ENCODE measurements at places on chromosomes 6 and 20.
A peak's percentile ranks its signal among the peaks of the same experiment; 100 is the strongest.

- no peak for DNase-seq
Measured at GRCh38 chr20:18879262-18879661, 65.7 kb downstream of the SCP2D1 start.

DNA sequence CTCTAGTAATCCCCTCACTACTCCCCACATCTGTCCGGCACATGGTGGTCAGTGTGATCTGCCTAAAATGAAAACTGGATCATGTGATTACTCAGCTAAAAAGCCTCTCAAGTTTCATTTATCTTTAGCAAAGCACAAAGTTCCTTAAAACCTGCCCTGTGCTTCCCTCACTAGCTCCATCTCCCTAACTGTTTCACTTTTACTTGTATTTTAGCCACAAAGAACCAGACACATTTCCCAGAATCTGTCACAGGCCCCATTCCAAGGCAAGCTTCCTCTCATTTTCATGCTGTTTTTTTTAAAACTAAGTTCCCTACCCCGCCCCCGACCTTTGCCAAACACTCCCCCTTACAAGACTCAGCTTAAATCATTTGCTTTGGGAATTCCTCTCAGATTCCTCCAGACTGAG is 8.9 kb upstream of the IGF2R start:
- peak; percentile 72 for DNase-seq

GRCh38 chr6:37173493-37174195 is 3.7 kb downstream of the PIM1 start:
- DNase-seq = peak; percentile 39

DNA sequence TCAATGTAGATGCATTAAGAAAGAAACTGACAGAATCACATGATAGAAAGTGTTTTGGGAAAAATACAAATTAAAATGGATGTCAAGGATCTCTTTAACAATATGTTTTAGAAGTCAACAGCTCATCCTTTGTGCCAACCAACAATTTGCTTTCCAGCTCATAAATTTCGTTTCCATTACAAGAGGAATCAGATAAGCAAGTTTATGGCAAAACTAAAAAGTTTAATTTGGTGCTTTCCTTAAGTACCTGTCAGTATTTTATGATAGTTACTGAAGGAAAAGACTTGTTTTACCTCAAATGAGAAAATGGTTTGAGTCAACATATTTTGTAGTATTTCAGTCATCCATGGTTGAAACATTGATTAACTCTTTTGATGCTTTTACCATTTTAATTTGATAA is 130.0 kb downstream of the CDKAL1 start:
- DNase-seq = no peak

DNA sequence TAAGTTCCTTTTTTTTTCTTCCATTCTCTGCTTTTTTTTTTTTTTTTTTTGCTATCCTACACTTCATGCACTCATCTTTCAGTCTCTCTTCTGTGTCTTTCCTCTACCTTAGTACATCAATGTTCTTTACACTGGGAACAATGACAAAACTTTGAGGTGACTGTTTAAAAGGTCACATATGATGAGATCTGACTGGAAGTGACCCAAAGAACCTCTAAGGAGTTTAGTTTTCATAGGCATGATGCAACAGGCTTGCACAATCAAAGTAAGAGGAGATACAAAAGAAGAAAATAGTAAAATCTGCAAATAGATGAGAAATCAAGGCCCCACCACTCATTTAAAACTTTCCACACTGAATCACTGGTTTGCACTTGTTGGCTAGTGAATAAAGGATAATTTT is 840.8 kb downstream of the TBC1D32 start:
- DNase-seq = no peak

DNA sequence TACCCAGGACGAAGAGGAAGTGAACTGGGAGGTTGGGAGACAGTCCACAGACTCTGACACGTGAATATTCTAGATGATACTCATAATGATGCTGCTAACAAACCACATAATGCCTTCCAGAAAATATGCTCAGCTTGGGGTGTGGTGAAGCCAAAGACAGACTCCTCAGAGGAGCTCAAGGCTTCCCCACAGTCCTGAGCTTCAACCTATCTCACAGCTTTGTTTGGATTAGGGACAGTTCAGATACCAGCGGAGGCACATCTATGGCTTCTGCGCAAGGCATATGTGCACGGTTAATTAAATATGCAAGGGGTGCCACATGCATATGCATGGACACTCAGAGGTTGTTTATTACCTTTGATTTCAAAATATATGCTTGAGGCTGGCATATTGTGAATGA is 30.7 kb upstream of the MYLIP start:
- no peak for DNase-seq

GRCh38 chr6:24763578-24763977 is 11.2 kb upstream of the GMNN start:
- no peak for DNase-seq

- peak; percentile 80 for DNase-seq
Measured at GRCh38 chr6:33160728-33161344, 31.4 kb downstream of the COL11A2 start.

DNA sequence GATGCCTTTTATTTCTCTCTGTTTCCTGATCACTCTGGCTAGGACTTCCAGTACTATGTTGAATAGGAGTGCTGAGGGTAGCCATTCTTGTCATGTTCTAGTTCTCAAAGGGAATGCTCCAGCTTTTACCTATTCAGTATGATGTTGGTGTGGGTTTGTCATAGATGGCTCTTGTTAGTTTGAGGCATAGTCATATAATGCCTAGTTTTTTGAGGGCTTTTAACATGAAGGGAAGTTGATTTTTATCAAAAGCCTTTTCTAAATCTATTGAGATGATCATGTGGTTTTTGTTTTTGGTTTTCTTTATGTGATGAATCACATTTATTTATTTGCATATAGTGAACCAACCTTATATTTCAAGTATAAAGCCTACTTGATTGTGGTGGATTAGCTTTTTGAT is 55.6 kb downstream of the KLHL32 start:
- DNase-seq = no peak

- DNase-seq = peak; percentile 45
Measured at GRCh38 chr6:5995949-5996713, 10.6 kb downstream of the NRN1 start.

- DNase-seq = no peak
Measured at GRCh38 chr20:63951398-63952209, 4.6 kb downstream of the UCKL1 start.

DNA sequence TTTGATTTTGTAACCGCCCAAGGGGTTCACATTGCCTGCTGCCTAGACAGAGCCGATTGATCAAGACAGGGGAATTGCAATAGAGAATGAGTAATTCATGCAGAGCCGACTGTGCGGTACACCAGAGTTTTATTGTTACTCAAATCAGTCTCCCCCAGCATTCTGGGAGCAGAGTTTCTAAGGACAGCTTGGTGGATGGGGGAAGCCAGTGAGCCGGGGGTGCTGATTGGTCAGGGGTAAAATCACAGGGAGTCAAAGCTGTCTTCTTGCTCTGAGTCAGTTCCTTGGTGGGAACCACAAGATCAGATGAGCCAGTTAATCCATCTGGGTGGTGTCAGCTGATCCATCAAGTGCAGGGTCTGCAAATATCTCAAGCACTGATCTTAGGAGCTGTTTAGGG is 60.0 kb upstream of the EZR start:
- DNase-seq = peak; percentile 58

All from suppressor macrophage (primary cell).